NCI-H1436 (cell line): ENCODE measurements at places on chromosomes 1 and 21.

- no peak for DNase-seq
Measured at GRCh38 chr1:66022904-66023620, 230.4 kb downstream of the PDE4B start.

DNA sequence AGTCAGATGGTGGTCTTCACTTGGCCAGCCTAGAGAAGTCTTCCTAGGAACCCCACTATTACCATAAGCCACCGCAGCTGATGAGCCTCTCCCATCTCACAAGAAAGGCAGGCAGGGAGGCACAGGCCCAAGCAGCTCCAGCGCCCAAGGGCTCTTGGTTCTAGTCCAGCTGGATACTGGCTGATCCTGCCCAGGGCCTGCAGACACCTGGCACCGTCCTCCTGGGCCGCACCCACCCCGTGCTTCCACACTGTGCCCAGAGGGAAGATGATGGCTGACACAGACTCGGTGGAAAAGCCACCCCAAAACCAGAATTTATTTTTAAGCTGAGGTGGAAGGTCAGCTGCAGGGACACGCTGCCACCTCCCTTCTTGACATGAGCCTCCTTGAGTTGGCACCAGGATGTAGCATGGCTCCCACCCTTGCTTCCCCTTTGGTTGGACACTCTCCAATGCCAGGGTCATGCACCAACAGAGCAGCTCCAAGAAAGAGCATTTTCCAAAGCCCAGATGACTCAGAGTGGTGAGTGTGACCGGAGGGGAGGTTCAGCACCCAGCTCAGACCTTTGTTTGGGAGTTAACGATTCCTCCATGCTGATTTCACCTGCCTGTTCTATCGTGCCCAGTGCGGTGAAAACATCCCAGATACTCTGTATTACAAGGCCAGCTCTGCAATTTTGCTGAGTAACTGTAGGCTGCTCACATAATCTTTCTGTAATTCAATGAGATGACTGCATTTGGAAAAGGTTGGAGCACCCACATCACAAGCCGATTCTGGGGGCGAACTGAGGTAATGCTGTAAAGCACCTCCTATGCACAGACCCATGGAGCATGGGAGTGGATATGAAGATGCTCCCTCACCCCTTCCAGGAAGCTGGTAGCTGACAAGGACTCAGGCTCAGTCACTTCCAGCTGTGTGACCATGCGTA is 63.1 kb upstream of the SLC2A1 start:
- no peak for DNase-seq

DNA sequence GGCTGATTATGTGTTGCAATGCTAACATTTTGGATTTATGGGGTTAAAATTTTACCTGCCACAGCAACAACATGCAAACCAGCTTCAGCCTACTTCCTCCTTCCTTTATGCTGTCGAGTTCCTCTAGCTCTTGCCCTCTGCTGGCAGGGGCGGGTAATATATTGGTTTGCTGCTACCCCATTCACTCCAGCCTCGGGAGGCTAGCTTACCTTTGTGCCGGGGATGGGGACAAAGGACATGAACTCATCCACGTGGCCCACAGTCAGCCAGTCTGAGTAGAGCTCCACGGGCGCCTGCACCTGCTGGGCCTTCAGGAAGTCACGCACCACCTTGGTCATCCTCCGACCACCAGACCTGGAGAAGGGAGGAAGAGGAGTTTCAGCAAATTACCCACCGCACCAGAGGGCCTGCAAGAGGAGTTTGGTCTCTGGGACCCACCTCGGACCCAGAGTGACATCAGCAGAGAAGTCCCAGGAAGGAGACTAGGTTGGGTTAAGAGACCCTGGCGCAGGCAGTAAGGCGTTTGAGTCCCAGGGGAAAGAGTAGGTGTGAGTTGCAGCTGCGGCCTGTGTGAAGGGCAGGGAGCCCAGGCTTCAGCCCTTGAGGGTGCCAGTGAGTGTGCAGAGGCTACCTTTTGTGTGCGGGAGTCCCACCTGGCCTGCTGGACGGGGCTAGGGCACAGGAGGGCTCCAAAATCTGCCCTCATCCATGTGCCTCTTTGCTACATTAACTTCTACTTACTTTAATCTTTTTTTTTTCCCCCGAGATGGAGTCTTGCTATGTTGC is 21.8 kb upstream of the SDHB start:
- DNase-seq: no peak

DNA sequence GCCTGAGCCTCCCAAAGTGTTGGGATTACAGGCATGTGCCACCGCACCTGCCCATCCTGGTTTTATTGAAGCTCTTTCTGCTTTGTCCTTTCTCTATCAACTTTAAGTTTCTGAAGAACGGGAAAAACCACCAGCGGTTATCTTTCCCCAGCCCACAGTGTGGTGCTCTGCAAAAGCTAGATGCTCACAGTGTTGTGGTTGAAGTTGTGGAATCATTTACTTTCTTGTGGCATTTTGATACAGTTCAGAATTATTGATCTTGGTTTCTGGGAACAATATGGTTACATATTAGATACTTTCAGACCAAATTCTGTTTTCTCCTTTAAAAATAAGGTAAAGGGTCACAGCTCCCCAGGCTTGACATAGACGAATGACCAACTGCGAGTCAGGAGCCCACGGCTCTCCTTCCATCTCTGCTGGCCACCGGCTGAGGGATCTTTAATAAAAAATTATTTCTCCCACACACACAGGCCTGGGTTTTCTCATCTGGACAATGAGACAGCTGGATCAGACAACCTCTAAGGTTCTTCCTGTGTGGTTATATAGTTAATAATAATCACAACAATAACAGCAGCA is 385.3 kb downstream of the SETD4 start:
- DNase-seq: no peak

DNA sequence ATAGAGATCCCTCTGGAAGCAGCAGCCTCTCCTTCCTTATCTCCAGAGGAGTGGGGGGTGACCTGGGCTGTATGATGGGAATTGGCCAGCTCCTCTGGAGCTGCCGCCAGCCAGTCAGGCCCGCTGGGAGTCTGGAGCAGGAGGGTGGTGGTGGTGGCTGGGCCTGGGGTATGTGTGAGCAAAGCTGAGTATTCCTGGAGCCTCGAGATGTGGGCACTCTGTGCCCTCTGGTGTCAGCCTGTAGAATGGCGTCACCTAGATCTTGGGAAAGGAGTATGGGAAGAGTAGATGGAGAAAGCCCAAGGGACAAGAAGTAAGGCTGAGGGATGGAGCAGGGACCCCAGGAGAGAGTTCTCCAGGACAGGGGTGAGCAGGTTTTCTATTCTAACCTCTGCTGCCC is 16.0 kb downstream of the VANGL2 start:
- no peak for DNase-seq

DNA sequence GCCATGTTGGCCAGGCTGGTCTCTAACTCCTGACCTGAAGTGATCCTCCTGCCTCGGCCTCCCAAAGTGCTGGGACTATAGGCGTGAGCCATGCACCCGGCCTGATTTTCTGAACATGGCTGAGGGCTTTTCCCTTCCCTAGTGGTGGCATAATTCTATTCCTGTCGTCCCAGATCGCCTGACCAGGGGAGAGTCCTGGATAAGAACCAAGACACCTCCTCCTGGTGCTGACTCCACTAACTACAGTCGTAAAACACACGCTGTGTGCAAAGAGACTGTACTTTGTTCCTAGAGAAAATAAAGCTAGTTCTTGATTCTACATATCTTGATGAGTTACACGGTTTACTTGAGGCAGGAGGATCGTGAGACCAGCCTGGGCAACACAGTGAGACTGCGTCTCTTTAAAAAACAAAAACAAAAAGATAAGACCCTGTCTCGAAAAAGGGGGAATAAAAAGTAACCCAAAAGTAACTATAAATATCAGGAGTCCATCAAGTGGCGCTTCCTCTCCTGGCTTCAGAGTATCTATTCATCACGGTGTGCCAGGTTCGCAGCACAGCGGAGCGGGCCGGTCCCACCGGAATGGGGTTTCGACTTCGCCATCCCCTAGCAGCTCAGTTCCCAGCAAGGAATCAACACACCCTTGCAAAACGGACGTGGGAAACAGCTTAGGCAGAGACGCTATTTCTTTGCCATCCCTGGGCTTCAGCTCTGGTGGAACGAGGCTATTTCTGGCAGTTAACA is 973 bp downstream of the SDF4 start:
- DNase-seq: no peak

DNA sequence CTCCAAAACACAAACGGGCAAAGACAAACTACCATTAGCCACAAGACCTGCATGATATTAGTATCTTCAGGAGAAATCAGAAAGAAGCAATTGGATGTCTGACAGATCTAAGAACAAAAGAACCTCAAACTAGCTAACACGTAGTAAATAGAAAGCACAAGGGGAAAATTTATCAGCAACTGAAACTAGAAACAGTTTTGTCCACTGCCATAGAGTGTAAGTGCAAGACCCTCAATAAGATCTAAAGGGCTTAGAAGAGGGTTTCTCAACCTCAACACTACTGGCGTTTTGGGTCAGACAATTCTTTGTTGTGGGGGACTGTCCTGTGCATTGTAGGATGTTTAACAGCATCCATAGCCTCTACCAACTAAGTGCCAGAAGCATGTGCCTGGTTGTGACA is 54.0 kb downstream of the KLHL20 start:
- no peak for DNase-seq

DNA sequence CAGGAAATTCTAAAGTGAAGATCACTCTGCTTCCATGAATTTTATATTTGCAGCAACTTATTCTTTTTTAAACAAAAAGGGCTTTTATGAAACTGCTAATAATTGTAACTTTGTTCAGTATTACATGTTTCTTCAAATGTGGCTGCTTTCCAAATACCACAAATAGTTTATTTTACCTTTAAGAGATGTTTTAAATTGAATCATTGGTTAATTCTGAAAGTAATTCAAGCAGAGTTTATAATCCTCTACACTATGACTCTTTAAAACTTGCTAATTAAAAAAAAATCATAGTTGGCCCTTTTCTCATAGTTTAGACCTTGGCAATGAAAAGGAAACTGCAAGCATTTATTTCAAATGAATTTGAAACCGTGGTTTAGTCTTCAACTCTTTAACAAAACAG is 59.6 kb downstream of the SDCCAG8 start:
- DNase-seq: no peak

DNA sequence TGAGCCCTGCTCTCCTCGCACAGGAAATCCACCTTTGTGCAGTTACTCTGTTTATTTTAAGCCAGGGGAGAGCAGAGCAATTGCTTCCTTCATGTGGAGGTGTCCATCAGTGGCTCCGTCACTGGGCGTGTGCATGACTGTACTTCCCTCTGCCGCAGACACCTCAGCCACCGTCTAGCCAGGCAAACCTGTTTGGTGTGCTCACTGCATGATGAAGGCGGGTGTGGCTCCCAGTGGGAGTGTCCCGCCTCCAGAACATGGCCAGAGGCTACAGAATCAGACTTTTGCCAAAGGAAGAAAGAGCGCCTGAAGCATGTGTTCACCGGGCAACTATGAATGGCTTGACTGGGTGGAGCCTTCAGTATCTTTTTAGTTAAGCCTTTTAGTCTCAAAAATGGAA is 26.1 kb upstream of the LAMC2 start:
- no peak for DNase-seq

DNA sequence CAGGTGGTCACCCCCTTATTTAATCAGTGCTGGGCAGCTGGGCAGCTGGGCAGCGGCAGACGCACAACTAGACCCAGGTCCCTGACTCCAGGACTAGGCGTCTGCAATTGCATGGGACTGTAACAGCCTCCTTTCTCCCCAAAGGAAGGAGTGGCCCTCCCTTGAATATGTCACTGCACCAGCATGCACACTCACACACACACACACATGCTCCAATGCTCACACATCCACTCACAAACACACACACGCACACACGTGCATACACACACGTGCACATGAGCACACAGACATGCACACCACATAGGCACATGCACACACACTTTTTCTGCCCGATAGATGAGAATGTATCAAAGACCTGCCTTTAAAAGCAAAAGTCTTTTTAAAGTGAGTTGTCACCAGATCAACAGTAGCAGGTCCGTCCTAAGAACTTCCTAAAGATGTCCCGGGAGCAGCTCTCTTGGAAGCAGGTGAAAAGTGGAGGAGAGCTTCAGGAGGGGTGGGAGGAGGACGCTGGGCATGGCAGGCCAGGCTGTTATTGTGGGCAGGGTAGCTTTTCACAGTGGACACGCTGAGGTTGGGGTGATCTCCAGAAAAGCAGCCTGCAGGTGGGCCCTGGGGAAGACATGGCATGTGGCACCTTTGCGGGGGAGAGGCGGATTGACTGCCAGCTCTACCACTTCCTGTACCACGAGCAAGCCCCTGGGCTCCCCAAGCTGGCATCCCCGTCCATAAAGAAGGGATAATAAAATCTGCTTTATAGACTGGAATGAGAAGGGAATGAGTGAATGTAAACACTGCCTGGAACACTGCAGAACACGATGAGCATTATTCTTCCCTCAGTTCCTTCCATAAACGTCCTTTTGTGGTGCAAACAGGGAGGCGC is 1.7 kb downstream of the PDE9A start:
- no peak for DNase-seq

- no peak for DNase-seq
Measured at GRCh38 chr1:232132572-232132971, 497.4 kb downstream of the SIPA1L2 start.

- no peak for DNase-seq
Measured at GRCh38 chr1:22228505-22228911, 85.6 kb upstream of the WNT4 start.

GRCh38 chr1:245693941-245694752 is 539.4 kb downstream of the KIF26B start:
- DNase-seq: no peak

DNA sequence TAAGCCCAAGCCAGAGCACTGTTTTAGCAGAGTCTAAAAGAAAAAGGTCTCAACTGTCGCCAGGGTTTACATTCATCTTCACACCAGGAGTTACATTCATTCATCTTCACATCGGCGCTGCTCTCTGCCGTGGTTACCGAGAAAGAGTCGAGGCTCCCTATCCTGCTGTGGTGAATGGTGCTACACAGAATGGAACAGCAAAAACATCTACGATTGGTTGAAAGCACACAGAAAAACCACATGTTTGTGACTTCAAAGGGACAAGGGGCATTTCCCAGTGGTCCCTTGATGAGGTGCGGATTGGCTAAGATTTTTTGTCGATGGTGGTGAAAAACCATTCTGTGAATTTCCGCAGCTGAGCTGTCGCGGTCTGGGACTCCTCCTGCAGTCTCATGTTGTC is 231.1 kb downstream of the SIPA1L2 start:
- DNase-seq: no peak

GRCh38 chr1:228030451-228031201 is 23.8 kb downstream of the WNT3A start:
- DNase-seq: no peak

- DNase-seq: no peak
Measured at GRCh38 chr1:161082483-161082882, 6.9 kb downstream of the NECTIN4 start.

- no peak for DNase-seq
Measured at GRCh38 chr1:205274041-205274691, 46.4 kb downstream of the TMCC2 start.

DNA sequence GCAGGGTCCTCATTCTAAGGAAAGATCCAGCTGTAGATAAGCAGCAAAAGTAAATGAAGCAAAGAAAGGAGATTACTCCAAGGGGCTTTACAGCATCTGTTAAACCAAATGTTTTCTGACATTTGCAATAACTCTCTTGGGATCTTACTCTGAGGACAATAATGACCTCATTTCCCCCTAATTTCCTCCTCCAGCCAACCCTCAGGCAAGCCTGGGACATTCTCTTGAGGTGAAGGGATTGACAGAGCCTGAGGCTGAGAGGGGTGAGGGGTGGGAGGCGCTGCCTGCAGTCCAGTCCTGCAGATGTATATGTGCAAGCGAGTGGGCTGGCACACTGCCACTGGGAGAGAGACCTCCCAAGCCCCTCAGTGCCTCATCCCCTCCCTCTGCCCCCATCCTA is 40.5 kb upstream of the NEK2 start:
- DNase-seq: peak; percentile 23

- no peak for DNase-seq
Measured at GRCh38 chr21:27168084-27168483, 201.2 kb upstream of the ADAMTS5 start.

- DNase-seq: peak; percentile 60
Measured at GRCh38 chr1:181033799-181034451, at the start of gene MR1. TSS of gene MR1 (plus strand) at chr1:181033983. CDS start at chr1:181034008, 25 bp downstream.
